SHP77 (cell line): ENCODE measurements at places on chromosomes 3 and 15.

- DNase-seq, result no peak
Measured at GRCh38 chr3:4813909-4814304, 165.3 kb upstream of the BHLHE40 start.

GRCh38 chr15:73694419-73694818, 10.2 kb downstream of the CD276 start:
- DNase-seq, result no peak

- DNase-seq, result no peak
Measured at GRCh38 chr3:123854905-123855304, 29.2 kb downstream of the MYLK start.

- DNase-seq, result no peak
Measured at GRCh38 chr15:65196637-65197336, 11.6 kb upstream of the CLPX start.

DNA sequence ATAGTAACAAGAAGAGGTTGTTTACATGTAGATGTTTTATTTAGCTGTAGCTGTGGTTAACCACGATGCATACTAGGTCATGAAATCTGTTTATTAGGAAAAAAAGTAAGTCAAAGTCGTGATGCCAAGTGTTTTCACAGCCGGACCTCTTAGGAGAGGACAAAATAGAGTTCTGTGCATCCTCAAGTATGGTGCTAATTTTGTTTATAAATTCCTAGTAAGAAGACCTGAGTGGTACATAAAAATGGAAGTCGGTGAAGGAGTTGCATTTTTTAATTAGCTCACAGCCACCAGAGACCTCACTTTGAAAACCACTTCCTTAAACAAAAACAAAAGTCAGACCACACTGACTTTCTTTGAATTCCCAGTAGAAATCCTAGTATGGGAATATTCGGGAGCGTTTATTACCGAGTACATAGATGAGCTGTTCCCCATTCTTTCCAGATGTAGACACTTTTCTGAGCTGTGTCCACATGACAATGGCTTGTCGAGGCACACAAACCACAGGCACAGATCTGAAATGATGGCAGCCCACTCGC, 143.6 kb upstream of the UBE2E1 start:
- no peak for DNase-seq

DNA sequence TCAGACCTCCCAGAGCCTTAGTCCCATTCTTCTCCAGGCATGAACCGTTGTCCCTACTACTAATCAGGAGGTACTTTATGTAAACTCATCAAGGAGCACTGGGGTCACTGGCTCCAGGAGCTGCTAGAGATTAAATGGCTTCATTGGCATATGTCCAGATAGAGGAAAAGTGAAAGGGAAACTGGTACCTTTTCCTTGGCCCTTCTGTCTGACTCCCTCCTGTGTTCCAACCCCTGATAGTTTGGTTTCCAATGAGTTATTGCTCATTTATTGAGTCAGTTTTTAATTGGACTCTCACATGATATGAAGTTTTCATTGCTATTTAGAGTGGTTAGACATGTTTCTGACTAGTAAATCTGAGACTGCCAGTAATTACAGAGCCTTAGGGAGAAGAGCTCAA, 130.5 kb upstream of the BFSP2 start:
- no peak for DNase-seq

DNA sequence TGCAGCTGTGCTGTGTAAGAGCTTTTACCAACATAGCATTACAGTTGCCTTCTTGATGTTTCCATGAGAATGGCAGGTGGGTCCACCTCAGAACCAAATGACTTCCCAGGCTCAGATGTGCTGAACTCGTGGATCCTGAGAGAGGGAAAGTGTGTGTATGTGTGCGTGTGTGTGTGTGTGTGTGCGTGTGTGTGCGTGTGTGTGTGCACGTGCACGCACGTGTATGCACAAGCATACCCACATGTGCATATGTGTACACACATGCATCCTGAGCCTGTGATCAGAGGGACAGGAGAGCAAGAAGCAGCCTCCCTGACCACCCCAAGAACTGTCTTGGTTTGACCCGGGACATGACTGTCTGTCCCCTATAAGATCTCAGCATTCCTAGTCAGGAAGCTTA, 48.1 kb downstream of the CHDH start:
- no peak for DNase-seq

GRCh38 chr3:184261270-184261853, at the start of gene CAMK2N2:
CAMK2N2 (minus strand) TSS chr3:184261553; CDS start chr3:184261285, 268 bp downstream.
- DNase-seq, result peak; percentile 92

GRCh38 chr15:23850666-23851065, 163.6 kb upstream of the NDN start:
- DNase-seq, result no peak

DNA sequence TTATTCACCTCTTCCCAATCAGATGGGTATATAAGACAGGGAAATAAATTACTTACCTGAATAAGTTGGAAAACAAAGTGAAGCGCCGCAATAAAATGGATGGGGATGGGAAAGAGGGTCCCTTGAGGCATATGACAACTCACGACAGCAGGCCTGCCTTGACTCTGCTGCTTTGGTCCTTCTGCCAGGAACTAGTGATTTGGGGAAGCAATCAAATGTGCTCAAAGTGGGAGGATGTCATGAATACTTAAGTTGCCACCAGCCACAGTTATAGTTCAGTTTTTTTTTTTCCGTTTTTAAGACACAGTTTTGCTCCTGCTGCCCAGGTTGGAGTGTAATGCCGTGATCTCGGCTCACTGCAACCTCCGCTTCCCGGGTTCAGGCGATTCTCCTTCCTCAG, 4.6 kb downstream of the PARL start:
- DNase-seq, result no peak

DNA sequence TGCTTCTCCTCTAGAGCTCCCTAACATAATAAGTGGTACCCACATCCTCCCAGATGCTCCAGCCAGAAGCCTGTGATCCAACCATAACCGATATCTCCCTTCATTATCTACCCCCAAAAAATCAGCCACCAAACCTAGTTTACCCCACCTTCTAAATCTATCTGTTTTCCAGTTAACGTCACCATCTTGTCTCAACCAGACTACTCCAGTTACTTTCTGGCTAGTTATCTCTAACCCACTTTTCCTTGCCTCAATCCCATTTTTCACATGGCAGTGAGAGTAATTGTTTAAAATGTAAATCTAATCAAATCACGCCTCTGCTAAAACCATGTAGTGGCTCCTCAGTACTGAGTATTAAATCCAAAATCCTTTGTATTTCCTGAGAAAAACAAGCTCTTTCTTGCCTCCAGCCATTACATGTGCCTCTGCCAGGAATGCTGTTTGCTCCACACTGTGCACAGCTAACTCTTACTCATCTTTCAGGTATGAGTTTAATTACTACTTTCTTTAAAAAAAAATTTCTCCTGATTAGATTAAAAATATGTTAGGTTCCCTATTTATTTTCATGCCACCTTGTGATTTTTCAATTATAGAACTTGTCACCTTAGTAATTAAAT, 15.4 kb downstream of the CCDC54 start:
- no peak for DNase-seq

- no peak for DNase-seq
Measured at GRCh38 chr3:58336135-58336882, 3.6 kb downstream of the PXK start.

DNA sequence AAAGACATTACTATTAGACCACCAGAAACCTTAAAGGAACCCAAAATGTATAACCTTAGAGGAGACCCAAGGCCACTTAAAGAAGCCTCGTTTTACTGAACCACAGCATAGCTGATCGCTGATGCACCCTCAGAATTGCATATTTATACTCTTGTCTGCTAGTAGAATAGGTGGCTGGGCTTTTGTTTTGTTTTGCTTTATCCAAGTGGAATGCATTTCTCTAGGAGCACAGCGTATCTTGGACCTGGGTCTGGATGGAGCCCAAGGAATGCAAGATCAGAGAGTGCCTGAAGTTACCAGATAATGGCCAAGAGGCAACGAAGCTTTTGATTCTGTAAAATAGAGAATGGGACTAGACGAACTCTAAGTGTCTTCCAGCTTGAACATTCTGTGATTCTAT, 129.2 kb upstream of the COL8A1 start:
- DNase-seq, result no peak

DNA sequence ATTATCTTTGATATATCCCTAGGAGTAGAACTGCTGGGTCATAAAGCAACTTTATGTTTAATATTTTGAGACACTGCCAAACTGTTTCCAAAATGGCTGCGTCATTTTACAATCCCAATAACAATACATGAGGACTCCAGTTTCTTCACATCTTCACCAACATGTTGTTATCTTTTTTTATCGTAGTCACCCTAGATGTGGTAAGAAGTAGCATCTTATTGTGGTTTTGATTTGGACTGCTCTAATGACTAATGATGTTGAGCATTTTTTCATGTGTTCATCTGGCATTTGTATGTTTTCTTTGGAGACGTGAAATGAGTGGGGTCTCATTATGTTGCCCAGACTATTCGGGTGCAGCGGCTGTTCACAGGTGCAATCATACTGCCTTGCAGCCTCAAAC, 83.8 kb downstream of the MAP4 start:
- DNase-seq, result no peak

DNA sequence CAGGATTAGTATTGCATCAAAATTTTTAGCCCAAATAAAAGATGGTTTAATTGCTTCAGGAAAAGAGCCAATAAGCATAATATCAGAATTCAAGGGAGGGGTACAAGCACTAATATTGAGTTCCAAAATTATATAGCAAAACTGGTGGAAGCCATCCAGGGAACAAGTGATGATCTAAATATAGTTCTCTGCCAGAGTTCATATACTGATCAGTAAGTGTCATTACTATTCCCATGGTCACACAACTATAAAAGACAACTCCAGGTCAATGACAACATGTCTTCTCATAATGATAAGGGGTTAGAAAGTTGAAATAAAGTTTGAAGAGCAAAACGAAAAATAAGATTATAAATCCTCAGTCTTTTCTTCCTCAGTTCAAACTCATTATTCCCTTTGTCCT, 57.4 kb downstream of the ZNF280D start:
- no peak for DNase-seq

DNA sequence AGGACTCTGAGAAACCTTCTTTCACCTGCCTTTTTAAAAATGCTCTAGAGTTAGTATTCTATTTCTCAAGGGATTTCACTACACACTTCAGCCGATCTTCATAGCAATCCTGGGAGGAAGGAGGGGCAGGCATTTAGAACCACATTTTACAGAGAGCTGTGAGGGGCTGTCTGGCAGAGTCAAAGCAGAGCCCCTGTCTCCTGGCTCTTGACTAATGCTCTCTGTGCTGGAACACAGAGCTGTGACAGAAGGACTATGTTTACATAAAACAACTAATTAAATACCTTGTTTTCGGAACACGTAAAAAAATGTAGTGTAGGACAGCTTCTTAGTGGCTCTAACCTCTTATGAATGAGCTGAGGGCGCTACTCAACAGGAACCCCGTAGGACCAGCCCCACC, 7.6 kb upstream of the SPTBN5 start:
- no peak for DNase-seq

DNA sequence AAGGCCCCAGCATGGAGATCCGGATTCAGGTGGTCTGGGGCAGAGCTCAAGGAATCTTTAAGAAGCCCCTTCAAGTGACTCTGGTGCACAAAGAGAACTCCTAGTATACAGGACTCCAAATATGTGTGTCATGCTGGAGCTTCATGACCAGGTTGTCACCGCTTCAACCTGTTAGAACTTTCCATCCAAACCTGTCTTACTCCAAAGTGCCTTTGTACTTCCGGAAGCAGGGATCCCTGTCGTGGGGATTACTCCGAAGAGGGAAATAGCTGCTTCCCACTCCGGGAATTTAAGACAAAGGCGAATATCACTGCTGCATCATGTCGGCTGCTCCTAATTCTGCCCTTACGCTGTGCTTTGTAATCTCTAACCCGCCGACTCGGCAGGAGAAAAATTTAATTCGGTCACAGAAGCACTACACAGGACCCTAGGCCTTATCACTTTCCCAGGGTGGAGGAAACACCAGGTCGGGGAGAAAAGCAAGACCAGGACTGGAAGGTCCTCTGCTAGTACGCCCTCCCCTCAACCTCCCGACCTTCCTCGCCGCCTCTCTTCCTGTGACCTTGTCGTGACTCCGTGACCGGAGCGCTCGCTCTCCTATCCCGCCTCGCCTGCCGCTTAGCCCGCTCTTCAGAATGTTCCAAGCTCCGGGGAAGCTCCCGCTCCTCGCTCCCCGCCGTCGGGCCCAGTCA, 730 bp downstream of the HIGD1A start:
- DNase-seq, result peak; percentile 52

DNA sequence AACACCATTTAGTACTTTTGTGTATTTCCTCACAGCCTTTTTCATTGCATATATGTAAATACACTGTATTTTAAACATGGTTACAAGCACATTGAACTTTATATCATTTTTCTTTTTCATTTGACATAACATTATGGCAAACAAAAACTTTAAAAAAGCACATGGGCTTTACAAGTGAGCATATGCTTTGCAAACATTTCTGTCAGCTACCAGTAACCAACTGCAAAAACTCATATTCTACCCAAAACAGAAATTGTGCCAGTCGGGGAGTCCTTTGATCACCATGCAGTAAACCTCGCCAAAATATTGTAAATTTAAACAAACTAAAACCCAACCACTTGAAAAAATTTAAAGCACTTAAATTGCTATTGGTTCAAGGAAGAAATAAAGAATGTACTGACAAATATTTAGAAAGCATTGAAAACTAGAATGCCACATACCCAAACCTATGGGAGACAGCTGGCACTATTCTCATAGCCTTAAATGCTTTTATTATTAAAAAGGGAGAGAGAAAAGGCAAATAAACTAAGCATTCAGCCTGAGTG, 24.4 kb downstream of the ZNF710 start:
- no peak for DNase-seq

DNA sequence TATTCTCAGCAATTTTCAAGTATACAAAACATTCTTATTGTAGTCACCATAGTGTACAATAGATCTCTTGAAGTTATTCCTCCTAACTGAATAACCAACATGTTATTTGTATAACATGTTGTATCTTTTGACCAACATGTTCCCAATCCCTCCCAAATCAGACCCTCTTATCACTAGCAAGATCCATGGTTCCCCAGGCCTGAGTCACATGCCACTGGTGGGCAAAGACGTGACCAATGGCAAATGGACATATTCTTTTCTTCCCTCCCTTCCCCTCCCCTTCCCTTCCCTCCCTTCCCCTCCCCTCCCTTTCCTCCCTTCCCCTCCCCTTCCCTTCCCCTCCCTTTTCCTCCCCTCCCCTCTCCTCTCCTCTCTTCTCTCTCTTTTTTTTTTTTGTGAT, 45.4 kb downstream of the AMOTL2 start:
- no peak for DNase-seq

GRCh38 chr15:96535148-96535547, 204.6 kb downstream of the NR2F2 start:
- no peak for DNase-seq
